ENCODE measurements at places on chromosomes 16 and 17.

GRCh38 chr16:52578829-52579498 lies 32.0 kb upstream of the TOX3 start:
- DNase-seq: no peak

- DNase-seq: no peak
Observed at GRCh38 chr17:63626551-63627180, 4.4 kb downstream of the MAP3K3 start.

DNA sequence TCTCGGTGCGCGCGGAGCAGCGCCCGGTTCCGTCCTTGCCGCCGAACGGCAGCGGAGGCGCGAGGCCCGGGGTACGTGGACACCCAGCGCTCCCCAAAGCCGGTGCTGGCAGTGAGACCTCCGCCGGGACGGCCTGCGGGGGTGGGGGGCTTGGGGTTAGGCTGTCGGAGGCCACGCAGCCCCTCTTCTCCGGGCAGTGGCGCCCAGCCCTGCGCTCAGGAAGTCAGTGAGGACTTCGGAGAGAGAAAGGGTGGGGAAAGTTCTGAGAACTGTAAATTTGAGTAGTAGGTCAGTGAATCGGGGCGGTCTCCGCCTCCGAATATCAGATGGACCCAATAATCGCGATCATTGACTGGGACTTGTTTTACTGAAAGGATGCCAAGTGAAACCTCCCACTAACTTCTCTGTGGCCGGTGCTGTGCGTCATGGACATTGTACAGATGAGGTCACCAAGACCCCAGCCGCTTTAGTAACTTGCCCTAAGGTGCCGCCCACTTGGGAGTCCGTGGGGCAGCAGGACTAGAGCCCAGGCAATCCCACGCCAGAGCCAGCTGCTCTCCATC lies 468 bp downstream of the IL4R start:
- DNase-seq: no peak

- no peak for DNase-seq
Observed at GRCh38 chr17:79684132-79684985, 46.4 kb upstream of the ENPP7 start.

DNA sequence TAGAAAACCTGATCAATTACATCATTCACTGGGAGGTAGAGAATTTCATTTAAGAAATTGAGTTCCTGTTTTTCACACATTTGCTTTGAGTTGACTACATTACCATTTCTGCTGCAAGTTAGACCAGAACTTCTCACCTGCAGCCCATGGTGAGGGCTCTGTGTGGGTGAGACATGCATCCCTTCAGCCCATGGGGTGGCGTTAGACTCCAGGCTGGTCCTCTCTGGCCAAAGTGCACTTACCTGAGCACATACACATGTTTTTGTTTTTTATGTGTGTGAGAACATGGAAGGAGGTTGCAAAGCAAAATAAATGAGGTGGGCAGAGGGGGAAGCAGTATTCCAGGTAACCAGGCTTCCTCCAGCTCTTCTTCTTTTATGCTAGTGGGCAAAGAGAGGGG lies 470.2 kb downstream of the PMP22 start:
- no peak for DNase-seq

DNA sequence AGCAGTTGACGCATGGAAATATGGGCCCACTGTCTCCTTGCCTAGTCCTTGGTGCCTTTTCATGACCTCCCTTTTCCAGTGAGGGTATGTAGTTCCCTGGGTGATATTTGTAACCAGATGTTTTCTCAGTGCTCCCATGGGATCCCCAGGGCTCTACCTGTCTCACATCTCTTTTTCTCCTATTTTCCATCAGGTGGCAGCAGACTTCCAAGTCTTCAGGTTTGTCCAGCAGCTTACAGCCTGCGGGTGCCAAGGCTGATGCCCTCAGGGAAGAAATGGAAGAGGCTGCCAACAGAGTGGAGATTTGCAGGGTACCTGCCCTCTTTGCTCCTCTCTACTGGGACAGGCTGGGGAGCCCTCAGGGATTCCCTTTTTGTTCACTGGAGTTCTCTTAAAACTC lies 89.1 kb downstream of the ELAC2 start:
- no peak for DNase-seq

- no peak for DNase-seq
Observed at GRCh38 chr17:78849026-78849425, 8.4 kb upstream of the USP36 start.

DNA sequence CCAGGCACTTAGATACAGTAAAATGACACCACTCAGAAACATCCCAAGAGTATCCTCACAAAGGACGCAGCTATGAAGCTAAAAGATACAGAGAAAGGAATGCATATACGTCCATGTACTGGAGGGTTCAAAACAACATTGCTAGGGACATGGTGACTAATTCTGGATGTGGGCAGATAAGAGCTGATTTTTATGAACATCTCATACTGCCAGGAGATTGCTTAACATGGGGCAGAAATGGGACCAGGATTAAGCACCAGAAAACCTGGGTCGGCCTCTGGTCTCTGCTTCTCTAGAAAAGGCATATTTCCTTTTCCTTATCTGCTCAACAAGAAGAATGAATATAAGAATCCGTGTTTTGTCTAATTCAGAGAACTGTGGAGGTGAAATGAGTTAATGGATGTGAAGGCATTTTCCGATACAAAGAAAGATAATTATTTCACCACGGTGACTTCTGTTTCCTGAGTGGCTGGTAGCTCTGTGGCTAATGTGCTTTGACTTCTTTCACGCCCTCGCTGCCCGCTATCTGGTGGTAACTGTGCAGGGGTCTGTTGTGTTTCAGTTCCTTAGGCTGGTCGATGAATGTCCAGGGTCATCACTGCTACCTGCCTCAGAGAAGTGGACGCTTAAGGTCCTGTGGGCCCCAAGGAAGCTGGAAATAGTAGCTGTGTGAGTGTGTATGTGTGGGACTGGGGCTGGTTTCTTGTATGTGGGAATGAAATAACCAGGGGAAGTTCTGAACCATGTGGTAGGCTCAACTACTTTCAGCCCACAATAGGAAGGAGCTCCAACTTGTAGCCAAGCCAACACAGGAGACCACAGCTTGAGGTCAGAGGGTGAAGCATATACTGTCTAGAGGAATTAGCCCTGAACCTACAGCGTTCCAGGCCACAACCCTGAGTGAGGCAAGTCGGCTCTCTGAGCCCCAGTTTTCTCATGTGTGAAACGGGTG lies 15.8 kb upstream of the CCL5 start:
- no peak for DNase-seq

DNA sequence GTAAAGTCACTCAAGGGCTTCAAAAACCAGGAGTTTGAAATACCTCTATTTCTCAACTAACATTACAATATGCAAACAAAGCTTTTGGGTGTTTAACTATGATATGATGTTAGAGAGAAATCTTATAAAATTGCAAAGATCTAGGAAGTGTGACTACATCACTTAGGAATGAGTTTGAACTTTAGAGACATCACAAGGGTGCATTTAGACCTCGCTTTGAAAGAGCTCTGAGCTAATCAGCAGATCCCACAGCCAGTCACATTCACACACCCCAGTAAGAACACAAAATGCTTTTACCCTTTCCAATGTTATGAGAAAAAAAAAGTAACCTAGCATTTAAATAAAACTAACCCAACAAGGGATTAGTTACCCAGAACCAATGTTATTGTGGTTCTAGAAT lies 45.2 kb downstream of the HYDIN start:
- no peak for DNase-seq

- no peak for DNase-seq
Observed at GRCh38 chr17:73341350-73342049, 29.7 kb upstream of the CDC42EP4 start.

- no peak for DNase-seq
Observed at GRCh38 chr16:75193730-75194444, 13.1 kb downstream of the CTRB2 start.

DNA sequence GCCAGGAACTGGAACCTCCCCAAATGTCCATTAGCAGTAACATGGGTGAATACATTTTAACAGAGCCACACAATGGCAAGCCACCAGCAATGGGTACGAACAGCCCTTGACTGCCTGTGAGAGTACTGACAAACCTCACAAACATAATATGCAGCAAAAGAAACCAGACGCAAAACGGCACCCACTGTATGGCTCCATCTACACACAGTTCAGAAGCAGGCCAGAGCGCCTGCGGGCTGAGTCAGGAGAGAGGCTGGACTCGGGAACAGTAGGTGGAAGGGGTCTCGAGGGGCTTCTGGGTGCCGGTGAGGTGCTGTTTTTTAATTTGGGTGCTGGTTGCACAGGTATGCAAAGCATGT lies 77.4 kb upstream of the TOB1 start:
- DNase-seq: no peak

- DNase-seq: no peak
Observed at GRCh38 chr17:51852603-51853002, 305.9 kb downstream of the CA10 start.

GRCh38 chr16:27790546-27791403 lies 240.8 kb downstream of the KATNIP start:
- DNase-seq: no peak

GRCh38 chr17:15952916-15953790 lies 8.2 kb downstream of the ADORA2B start:
- no peak for DNase-seq

GRCh38 chr17:73394512-73395450 lies 83.0 kb upstream of the CDC42EP4 start:
- DNase-seq: peak; percentile 27

GRCh38 chr16:9596788-9597187 lies 505.3 kb downstream of the HAPSTR1 start:
- no peak for DNase-seq

GRCh38 chr17:75459590-75460267 lies 3.3 kb downstream of the TMEM94 start:
- DNase-seq: no peak

- no peak for DNase-seq
Observed at GRCh38 chr17:58364270-58364942, 12.4 kb upstream of the SUPT4H1 start.

DNA sequence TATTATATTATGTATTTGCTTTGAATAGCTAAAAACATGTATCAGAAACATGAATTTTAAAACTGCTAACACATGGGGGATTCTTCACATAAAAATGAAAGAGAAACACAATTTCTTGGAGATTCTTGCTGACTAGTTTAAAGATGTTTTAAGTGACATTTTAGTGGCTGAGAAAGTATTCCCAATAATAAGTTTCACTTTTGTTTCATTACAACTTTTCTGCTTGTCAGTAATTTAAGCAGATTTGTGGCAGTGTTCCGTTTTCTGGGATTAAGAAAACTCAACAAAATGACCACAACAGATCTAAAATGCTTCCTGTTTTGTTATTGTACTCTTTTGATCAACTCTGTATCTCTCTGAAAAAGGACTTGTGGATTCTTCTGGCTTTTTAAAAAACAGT lies 75.9 kb downstream of the NLK start:
- no peak for DNase-seq

DNA sequence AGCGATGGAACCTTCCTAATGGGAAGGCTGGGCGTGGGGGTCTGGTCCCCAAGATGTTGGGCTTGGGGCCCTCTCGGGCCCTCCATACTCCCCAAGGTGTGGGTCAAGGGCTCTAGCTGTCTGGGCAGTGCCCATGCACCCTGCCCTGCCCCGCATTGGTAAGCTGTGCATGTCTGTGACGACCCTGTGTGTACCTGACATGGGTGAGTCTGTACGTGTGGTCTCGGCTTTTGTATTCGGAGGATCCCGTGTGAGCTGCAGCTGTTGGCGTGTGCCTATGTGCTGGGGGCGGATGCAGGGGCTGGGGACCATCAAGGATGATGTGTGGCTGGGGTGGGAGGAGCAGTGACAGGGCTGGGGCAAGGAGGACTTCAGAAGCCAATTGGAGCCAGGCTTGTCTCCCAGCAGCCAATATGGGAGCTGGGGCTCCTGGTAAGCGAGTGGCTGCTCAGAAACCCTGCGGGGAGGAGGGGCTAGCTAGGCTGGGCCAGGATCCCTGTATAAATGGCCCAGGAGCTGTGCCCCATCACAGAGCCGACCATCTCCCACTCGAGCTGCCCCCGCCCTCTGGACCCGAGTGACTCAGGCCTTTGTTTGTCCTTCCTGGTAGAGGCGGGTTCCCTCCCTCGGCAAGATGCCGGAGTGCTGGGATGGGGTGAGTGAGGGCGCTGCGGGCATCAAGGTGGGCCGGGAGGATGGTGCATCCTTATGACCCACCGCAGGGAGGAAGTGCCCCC lies at the start of gene NDRG4:
TSS of gene NDRG4 (plus strand) at position 529 of the 737 bp plus-strand sequence. CDS start at position 635, 106 bp downstream.
- DNase-seq: peak; percentile 65

DNA sequence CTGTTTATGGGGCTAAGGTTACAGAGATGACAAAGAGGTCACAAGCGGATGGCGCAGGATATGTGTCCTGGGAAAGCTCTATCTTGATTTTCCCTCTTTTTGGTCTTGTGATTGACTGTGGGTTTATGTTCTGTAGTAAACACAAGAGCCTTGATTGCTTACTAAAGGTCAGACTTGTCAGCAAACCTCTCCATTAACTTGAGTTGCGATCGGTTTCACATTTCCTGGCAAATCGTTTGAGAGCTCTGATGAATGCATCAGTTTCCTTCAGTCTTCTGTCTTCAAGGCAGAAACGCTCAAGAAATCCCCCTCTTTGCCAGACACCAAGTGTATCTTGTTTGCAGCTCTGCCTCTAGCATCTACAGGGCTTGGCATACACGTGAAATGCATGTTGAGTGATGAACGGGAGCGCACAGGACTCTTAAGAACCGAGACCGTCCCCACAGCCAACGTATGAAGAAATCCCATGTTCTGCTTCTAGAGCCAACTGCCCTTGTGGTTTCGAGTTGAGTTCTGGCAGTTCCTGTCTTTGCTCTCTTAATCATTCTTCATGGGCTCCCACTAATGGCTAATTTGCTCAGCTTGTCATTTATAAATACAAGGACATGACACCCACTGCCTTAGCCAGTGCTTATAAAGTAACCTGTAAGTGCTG lies 143.3 kb downstream of the PITPNC1 start:
- no peak for DNase-seq

- no peak for DNase-seq
Observed at GRCh38 chr17:74190807-74191406, 12.6 kb upstream of the RPL38 start.

GRCh38 chr17:10130677-10131076 lies 67.7 kb downstream of the GAS7 start:
- DNase-seq: no peak

GRCh38 chr17:49230636-49231562 lies at the start of gene PHOSPHO1:
Gene PHOSPHO1 (minus strand): TSS chr17:49230787. CDS start chr17:49226691, 4,096 bp downstream.
- no peak for DNase-seq

- DNase-seq: no peak
Observed at GRCh38 chr16:51624080-51624775, 473.2 kb upstream of the SALL1 start.

DNA sequence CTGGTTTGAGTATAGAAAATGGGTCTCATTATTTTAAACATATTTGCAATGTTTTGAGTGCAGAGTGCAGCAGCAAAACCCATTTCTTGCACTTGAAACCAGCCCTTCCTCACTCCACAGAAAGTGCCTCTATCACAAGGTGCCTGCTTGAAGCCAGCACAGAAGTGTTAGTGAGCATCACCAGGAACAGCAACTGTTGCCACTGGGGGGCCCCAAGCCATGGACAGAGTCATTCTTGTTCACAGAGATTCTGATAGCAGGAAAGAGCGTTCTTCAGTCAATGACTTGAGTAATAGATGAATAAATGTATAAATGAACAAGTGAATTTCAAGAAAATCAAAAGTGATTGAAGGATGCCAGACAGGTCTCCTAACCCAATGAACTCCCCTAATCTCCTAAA lies 45.6 kb downstream of the CHD9NB start:
- DNase-seq: no peak

- DNase-seq: no peak
Observed at GRCh38 chr17:68182940-68183551, 64.8 kb upstream of the AMZ2 start.
